ENCODE measurements at places on chromosomes 7 and 10. TPM values are rescaled to one million over a fixed set of nuclear protein-coding genes. Genes with fewer than 3 reads are reported as not detected.

Gene TWIST1
- total RNA-seq: not detected

Gene IRF5
- total RNA-seq: 1.4 TPM

Gene TRPV6
- not detected for total RNA-seq

Gene ZDHHC4
- 30.7 TPM for total RNA-seq

Gene HOXA3
- total RNA-seq: 1.1 TPM
